ENCODE measurements at places on chromosomes 3 and 15.
A peak's percentile ranks its signal among the peaks of the same experiment; 100 is the strongest.

DNA sequence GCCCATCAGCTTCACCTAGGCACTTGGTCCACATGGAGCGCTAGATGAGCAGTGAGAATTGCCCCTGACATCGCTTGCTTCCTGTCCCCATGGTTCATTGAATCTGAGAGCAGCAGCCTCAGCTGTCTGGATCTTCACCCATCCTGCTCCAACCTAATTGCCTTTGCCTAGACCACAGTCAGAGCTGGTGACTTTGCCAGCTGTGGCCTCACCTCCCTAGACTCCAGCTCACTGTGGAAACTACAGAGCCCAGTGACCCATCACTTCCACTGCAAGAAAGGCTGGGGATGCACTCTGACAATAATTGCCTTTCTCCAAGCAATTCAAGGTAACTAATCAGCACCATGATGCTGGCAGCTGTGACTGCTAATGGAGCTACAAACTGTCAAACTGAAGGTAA is 30.6 kb upstream of the SLC6A1 start:
- no peak for DNase-seq

DNA sequence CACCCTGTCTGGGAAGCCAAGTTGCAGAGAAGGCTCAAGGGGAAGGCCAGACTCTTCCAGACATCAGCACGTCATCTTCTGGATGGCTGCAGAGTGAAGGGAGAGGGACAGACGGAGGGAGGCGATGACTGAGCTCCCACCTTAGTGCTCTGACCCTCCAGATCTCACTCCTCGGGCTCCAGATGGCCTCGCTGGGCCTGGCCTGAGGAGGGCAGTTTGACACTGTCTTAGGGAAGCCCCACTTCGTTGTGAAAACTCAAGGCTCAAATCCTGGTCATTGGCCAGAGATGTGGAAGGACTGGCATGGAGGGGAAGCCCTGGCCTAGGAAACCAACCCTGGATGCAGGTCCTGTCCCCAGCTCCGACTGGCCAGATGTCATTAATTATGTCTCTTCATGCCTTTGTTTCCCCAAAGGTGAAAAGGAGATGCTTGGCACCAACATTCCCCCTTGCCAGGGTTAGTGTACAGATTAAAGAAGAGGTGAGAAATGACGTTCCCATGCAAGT is 70.4 kb downstream of the ADCY5 start:
- DNase-seq = no peak

GRCh38 chr15:90439946-90440345 is 51.9 kb downstream of the IQGAP1 start:
- no peak for DNase-seq

DNA sequence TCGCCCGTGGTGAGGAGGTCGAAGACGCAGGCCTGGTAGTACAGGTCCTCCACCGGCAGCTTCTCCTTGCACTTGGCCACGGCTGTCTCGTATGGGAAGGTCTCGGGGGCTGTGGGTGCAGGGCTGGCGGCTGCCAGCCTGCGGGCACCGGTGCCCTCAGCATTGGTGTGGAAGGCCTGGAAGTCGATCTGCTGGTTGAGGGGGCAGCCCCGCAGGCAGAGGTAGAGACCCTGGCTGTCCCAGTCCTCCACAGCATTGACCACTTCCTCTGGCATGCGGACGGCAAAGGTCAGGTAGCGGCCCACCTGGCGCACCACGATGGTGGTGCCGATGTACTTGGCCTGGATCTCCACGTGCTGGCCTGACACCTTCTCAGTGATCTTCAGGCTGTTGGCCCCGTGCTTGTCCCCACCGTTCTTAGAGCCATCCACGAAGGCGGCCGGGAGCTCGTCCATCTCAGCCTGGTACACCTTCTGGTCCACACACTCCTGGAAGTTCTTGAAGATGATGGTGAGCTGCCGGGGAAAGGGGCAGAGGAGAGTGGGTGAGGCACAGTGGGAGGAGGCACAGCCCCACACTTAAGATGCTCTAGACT is 43.7 kb downstream of the RGMA start:
- no peak for DNase-seq

DNA sequence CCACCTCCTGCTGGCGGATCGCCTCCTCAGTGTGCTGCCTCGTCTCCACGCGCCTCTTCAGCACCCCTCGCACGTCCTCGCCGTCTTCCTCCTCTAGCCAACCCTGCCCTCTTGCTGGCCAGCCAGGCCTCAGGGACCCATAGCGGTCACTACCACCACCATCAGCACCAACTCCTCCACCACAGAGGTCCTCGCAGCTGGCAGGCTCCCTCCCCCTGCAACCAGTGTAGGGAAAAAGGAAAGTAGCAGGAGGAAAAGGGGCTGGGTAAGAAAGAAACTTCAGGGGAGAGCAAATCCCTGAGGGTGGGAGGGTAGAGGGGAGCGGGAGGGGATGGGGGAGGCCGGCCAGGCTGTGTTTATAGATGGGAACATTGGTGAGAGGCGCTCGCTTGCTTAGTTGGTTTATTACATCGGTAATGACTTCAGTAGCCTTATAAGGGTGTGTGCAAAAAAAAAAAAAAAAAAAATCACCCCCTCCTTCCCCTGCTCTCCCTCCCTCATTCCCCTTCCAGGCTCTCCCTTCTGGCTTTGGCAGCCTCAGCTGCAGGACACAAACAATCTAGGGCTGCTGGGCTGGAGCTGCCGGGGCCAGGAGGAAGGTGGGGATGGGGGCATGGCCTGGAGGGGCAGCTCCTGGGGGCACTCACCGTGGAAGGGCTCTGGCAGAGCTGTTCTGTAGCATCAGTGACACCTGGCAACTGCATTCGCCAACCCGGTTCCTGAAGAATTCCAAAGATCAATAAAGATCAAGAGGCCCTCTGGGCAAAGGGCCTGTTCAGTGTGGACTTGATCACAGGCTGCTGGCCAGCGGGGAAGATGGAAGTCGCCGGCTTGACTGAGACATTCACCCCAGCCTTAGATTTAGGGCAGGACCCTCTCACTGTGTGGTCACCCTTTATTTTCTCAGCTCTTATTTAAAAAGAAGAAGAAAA is 116.2 kb upstream of the HACD2 start:
- DNase-seq = no peak

- no peak for DNase-seq
Measured at GRCh38 chr3:129060276-129061022, at the start of gene GP9. Gene GP9 (plus strand): TSS chr3:129060779. CDS start chr3:129061740, 961 bp downstream.

- DNase-seq = no peak
Measured at GRCh38 chr3:144162042-144162441, 190.4 kb downstream of the DIPK2A start.

GRCh38 chr15:78533331-78533730 is 6.9 kb upstream of the PSMA4 start:
- DNase-seq = no peak

- no peak for DNase-seq
Measured at GRCh38 chr15:71635735-71636134, 174.6 kb upstream of the NR2E3 start.

GRCh38 chr3:34388830-34389229 is 590.4 kb downstream of the PDCD6IP start:
- no peak for DNase-seq

GRCh38 chr3:184796954-184797353 is 15.0 kb upstream of the VPS8 start:
- DNase-seq = no peak

GRCh38 chr3:33317963-33318709 is 40.9 kb downstream of the FBXL2 start:
- peak; percentile 28 for DNase-seq

DNA sequence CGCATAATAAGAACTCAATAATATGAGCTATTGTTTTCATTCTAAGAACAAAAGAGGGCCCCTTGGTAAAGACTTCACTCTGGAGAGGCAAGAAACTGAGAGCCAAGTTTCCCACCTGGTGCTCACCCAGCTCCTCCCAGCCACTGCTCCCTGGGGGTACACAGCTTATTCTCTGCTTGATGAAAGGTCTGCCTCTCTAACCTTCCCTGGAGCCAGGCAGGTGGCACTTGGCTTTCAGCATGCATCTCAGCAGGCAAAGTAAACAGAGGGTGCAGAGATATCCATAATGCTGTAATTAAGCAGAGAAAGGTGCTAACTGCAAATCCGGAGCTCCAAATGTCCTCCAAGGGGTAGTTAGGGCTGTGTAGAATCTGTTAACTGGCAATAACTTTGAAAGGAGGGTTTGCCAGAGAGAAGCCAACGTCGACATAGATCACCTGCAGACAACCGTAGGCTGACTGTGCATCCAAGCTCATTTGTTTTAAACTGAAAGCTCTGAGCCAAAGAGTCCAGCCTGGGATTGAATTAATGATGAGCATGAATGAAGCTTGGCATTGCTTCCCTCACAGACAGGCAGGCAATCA is 159.6 kb upstream of the PROK2 start:
- no peak for DNase-seq

DNA sequence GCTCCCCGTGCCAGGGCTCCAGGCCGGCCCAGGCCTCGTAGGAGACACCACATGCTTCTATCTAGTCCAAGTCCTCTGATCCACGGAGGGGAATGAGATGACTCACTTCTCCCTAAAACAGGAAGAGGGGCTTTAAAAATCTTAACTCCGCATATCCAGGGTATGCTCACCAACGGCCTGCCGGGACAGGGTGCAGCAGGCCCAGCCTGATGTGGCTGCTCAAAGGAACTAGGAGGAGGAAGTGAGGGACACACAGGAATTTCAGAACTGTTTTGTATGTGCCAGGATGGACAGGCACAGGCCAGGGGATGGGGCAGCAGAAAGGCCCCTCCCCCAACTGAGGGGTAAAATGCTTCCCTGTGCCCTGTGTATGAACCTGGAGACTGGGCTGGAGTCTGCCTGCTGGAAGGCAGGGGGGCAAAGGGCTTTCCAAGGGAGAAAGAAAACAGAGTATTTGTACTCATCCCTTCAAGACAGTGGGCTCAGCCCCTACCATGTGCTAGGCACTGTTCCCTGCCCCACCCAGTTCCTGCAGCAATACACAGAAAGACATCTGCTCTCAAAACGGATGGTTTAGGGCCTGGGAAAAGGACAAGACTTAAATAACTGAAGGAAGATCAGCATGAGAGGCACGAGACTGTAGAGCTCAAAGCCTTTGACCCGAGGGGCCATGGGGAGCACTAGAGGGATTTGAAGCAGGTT is 22.1 kb downstream of the CHDH start:
- no peak for DNase-seq

- no peak for DNase-seq
Measured at GRCh38 chr3:112689989-112690388, 49.0 kb upstream of the CCDC80 start.

DNA sequence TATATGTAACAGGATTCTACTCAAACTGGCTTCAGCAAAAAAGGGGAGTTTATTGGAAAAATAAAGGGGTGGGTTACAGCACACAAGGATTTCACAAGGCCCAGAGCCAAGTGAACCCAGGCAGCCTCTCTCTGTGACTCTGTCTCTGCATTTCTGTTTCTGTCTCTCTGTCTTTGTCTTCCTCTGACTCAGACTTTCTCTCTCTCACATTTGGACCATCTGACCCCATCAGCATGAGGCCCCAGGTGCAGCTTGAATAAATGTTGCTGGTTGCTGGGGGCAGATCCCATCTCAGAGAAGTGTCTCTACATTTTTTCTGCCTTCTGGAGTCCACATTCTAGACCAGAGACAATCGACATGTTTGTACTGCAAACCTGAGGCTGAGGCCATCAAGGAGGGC is 45.0 kb downstream of the RPLP1 start:
- DNase-seq = no peak

- DNase-seq = no peak
Measured at GRCh38 chr3:151816091-151816604, 2.2 kb downstream of the AADAC start.

DNA sequence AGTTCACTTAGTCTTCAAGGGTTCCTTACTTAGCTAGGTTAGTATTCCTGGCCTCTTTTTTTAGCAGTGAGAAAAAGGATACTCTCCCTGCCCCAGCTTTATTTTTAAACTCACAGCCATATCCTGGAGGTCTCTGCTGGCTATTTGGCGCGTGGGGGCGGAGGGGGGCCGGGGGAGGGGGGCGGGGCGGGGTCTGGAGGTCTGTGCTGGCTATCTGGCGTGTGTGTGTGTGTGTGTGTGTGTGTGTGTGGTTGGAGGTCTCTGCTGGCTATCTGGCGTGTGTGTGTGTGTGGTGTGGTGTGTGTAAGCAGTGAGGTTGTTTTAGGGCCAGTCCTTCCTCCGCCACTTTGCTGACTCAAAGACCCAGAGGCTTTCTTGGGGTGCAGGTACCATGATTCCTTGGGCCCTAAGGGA is 579 bp upstream of the PLAAT1 start:
- no peak for DNase-seq

DNA sequence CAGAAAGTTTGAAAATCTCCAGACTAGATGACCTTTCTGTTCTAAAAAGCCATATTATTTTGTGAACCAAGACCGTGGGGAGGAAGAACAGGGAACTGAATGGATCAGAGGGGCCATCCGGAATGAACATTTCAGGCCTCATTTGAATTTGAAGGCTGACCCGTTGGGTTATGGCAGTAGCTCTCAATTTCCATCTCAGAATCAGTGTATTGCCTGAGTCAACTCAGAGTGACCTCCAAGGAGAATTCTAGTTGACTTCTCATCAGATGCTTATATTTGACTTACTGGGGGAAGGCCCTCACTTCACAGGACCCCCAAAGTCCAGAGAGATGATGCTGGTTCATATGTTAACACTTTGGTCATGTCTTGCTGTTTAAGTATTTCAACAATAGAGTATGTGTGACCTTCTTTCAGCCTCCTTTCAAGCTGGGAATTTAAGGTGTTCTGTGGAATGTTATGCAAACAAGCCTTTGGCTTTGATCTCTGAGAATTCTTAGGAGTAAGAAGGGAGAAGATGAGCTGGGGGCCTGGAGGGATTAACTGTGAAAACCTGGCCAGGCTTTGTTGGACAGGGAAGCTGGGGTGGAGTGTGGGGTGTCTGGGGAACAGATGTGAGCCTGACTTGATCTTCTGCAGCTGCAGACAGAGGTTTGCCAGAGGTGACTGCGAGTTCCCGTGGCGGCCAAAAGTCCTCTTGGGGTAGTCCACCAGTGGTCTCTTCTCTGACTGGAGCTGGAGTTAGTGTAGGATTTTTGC is 111.2 kb upstream of the RGMA start:
- DNase-seq = no peak

GRCh38 chr3:188286087-188286513 is 132.1 kb downstream of the LPP start:
- DNase-seq = no peak

DNA sequence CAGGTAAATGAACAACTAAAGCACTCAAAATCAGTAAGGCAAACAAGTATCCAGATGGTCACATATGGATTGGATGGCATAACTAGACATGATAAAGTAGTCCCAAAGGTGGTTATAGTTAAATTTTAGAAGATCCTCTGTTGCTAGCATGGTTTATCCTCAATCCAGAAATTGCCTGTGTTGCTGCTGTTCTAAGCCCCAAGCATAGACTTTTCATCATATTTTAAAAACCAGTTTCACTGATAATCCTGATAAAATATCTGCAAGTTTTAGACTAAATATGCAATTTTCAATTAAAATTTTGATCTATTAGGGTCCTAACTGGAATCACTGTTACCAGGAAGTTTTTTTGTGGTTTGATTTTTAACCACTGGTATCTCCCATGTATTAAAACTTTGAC is 35.4 kb downstream of the MBNL1 start:
- no peak for DNase-seq

DNA sequence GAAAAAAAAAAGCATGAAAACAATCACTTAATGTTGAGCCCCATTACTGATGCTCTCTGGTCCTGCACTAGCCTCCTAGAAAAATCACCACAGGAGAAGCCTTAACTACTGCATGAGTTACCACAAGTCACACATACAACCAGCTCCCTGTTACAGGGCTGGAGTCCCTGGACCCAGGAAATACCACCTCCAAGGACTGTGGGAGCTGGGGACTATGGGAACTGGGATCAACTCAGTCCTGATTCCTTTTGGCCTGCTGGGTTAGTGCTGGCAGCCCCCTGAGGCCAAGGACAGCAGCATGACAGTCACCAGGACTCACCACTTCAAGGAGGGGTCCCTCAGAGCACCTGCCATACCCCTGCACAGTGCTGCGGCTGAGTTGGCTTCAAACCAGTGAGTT is 559 bp downstream of the NR1I2 start:
- no peak for DNase-seq
